ENCODE measurements at places on chromosomes 6 and 20.

DNA sequence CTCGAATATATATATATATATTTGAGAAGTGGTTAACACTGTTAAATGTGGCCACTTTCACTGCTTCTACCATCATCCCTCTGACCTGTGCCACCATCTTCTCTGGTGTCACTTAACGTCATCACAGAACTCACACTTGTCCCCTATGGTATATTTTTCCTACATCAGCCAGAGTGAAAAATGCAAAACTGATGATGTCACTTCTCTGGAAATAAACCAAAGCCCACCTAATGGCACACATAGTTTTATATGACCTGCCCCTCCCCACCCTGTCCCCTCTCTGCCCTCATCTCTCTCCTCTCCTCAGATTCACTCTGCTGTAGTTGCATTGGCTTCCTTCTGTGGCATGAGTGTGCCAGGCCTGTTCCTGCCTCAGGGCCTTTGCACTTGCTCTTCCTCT is 63.9 kb upstream of the IFNGR1 start:
- no peak for DNase-seq

- no peak for DNase-seq
Observed at GRCh38 chr20:34711813-34712430, 7.8 kb downstream of the TP53INP2 start.

GRCh38 chr20:62726716-62727583 is 18.3 kb downstream of the NTSR1 start:
- no peak for DNase-seq

- no peak for DNase-seq
Observed at GRCh38 chr6:159170333-159170672, 1.1 kb downstream of the FNDC1 start.
